ENCODE measurements at places on chromosomes 6 and 20. TPM values are rescaled to one million over a fixed set of nuclear protein-coding genes. Genes with fewer than 3 reads are reported as not detected.

DNA sequence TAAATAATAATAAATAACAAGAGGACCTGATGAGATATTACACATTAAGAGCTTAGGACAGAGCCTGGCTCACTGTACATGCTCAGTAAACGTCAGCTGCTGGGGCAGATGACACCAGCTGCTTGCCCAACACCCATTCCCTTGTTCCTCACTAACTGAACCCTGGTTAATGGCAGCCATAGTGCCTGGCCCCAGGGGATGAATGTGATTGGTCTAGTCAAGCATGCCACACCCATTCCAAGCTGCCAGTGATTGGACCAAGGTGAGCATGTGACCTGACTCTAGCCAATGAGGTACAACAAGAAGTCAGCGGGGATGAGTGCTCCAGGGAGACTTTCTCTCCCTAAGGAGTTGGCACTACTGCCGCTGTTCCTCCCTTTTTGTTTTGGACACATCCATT, 85.1 kb upstream of the PTPN1 start:
- DNase-seq, result no peak

- DNase-seq, result no peak
These were observed 100.6 kb upstream of the MLIP start for GRCh38 chr6:54010340-54011276.

DNA sequence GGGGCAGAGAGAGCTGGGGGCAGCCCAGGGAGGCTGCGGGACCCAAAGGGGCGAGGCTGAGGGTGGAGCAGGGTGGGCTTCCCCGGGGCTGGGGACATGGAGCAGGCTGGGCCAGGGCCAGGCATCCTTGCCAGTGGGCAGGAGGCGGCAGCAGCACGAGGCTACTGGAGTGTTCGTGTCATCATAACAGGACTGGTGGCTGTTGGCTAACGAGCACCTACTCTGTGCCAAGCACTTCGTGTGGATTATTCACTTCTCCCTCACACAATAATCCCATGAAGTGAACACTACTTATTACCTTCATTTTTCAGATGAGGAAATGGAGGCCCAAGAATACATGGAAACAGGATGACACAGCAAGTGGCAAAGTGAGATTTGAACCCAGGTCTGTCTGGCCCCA, 41.7 kb downstream of the GRM4 start:
- no peak for DNase-seq

The BMP7 gene
- polyA plus RNA-seq, result 3.9 TPM

GRCh38 chr6:158958504-158959386, 41.3 kb downstream of the RSPH3 start:
- DNase-seq, result no peak

The GNL1 gene
- 20.3 TPM for polyA plus RNA-seq

DNA sequence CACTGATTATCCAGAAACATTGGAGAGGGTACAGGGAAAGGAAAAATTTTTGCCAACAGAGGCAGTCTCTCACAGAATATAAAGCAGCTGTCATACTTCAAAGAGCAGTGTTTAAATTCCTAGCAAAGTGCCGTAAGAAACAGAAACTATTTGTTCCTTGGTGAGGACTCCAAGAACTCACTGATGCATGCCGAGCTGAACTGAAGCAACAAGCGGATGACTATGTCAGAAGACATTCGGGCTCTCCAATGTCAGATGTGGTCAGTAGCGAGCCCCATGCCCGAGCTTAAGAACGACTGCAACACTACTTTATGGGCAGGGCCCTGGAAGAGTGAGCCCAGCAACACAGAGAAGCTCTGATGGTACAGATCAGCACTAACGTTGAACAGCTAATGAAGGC, 54.7 kb downstream of the OR2B6 start:
- DNase-seq, result no peak

The BMP6 gene
- 3.4 TPM for polyA plus RNA-seq

The SYCP2 gene
- polyA plus RNA-seq, result 7.5 TPM

The ABCF1 gene
- polyA plus RNA-seq, result 32.6 TPM

DNA sequence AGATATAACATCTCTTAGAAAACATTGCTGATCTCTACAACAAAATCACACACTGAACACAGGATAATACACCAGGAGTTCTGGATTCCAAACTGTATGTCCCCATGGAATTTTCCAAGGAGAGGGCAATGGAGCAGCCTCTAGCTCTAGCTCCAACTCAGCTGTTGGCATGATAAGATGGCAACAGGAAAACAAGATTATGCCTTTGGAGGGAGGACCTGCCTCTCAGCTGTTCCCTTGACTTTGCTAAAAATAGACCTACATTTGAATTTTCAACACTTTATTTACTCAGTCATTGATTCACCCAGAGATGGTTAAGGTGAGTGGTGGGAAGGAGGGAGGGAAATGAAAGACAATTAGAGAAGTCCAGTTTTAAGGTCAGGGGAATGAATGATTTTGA, 246.7 kb downstream of the ALDH8A1 start:
- DNase-seq, result no peak

DNA sequence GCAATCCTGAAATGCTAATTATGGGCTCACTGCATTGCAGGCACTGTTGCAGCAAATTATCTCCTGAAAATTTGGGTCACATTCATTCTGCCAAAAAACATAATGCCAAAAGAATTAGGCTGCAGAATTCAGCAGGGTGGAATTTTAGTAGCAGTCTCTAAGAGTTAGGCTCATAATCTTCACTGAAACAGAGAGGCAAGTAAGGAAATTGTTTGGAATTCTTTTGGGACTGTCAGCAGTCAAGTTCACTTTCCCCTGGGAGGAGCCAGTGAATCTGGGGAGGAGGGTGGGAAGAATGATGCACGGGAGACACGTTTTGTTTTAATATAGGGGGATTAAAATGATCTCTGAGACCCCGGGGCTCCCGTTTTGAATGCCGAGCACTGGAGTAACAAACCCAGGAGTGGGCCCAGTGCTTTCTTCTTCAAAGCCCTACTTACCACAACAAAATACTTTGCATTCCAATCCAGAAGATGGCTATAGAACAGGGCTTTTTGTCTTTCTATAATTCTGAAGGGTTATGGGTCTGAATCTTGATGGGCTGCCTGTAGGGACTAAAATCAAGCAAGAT, 44.7 kb downstream of the SOBP start:
- no peak for DNase-seq

- DNase-seq, result peak; percentile 86
These were observed 590 bp downstream of the HIVEP2 start for GRCh38 chr6:142944124-142945048.

- no peak for DNase-seq
These were observed 526.1 kb upstream of the MARCKS start for GRCh38 chr6:113331021-113331420.

GRCh38 chr6:162082520-162082919, 645.0 kb downstream of the PRKN start:
- no peak for DNase-seq

DNA sequence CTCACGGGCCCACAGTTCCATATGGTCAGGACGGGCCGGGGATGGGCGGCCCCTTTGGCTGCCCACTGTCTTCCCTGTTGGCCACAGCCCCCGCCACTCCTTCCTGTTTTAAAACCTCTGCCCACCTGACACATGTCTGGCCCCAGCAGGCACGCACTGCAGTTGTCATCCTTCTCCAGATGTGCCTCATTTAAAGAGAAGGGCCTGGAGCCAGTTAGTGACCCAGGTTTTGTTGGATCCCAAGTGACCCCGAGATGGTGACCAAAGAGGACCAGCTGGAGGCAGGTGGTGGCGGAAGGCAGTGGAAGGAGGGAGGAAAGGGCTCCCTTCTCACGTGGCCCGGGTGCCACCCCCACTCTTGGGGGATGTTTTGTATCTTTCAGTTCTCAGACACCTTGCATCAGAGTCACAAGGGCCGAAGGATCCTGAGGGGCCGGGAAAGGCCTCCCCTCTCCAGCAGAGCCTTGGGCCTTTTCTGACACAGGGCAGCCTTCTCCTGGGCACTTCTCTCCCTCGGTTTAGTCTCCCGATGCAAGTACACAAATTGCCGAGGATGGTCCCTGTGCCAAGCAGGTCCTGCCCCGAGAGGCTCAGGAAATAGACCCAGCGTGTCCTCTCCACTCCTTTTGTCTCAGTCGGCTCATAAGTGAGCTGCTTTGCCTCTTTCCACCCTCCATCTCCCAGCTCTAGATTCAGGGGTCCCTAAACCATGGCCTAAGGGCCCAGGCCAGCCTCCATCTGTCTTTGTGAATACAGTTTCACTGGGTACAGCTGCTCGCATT, 117.6 kb downstream of the SULF2 start:
- no peak for DNase-seq

GRCh38 chr6:166275714-166276166, 32.5 kb downstream of the PRR18 start:
- DNase-seq, result peak; percentile 75

The TREML2 gene
- polyA plus RNA-seq, result not detected

DNA sequence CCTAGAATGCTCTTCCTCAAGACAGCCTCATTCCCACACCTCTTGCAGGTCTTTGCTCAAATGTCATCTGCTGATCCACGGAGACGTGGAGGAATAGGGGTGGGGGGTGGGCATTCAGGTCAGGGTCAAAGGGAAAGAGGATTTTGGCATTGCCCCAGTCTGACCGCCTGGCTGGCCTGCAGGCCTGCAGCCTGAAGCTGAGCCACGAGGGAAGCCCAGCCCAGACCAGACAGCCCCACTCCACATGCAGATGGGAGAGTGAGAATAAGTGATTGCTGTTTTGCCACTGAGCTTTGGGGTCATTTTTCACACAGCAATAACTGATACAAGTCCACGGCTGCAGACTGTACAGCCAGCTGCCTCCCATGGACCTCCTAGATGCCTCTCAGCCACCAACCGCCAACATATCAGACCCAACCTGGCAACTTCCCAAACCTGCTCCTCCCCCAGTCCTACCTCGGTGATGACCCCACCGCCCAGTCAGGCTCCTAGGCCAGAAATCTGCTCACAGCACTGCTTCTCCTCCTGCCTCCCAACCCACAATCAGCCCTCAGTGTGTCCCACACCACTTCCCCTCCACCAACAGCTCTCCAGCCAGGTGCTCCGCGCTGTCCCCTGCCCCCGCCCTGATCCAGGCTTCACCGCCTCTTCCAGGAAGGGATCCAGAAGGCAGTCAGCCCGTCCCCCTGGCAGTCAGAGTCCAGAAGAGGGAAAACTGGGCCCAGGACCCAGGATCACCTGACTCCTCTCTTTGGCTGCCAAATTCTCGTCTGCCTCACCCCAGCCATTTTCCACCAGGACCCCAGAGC, 14.0 kb downstream of the KIAA1755 start:
- peak; percentile 34 for DNase-seq

DNA sequence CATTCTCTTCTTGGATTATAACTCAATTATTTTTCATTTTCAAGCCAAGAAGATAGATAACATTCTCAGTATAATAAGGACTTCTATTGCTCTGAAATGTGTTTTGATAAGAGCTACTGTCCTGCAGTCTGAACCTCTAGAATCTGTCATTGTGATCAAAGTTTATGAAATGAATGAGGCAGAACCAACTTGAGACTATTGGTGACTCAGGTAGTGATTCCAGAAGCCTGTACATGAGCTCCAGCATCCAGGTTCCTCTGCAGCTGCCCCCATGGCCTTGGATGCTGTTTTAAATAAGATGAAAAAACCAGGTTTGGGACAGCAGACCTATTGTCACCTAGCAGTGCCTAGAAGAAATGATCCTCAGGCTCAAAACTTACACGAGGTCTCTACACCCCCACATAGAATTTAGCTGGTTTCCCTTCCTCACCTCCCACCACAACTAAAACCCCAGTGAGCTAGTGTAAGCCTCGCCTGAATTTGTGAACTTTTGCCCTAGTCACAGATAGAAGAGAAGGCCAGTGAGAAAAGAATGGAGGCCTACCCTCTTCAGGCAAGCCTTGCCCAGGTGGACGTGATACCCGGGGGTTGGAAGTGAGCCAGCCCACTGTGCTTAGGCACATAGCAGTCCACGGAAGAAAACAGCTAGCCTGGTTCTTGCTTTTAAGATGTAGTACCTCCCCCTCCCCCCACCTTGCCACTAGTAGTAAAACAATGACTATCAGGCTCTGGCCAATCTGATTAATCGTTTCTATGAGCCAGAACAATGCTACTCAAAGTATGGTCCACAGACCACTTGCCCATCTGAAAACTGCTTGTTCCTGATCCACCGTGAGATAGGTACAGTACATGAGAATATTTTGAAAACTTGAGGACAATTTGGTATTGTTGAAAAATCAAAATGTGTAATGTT, 73.0 kb upstream of the SYNJ2 start:
- no peak for DNase-seq

The APCDD1L gene
- not detected for polyA plus RNA-seq

The TNXB gene
- polyA plus RNA-seq, result 96.7 TPM

The PRL gene
- polyA plus RNA-seq, result not detected

DNA sequence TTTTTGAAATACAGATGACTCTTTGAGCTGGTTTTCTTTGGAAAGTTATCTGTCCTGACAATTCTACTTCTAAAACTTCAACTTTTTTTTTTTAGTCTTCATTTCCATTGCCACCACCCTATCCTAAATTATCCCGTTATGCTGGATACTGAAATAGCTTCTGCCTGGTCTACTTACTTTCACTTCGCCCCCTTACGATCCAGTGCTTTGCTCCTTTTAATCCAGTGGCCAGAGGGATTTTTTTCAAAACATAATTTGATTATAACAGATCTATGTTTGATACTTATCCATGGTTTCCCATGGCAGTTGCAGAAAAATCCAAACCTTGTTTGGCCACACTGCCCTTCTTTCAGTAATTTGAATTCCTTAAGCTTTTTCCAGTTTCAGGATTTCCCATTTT, 27.4 kb downstream of the ASXL1 start:
- DNase-seq, result no peak

- no peak for DNase-seq
These were observed 20.4 kb downstream of the ZNF337 start for GRCh38 chr20:25676164-25676809.

DNA sequence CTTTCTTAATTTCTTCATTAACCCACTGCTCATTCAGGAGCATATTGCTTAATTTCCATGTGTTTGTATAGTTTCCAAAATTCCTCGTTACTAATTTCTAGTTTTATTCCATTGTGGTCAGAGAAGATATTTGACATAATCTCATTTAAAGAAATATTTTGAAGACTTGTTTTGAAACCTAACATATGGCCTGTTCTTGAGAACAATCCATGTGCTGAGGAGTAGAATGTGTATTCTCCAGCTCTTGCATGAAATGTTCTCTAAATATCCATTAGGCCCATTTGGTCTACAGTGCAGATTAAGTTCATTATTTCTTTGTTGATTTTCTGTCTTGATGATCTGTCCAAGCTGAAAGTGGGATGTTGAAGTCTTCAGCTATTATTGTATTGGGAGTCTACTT, 251.7 kb downstream of the ALDH8A1 start:
- DNase-seq, result no peak

DNA sequence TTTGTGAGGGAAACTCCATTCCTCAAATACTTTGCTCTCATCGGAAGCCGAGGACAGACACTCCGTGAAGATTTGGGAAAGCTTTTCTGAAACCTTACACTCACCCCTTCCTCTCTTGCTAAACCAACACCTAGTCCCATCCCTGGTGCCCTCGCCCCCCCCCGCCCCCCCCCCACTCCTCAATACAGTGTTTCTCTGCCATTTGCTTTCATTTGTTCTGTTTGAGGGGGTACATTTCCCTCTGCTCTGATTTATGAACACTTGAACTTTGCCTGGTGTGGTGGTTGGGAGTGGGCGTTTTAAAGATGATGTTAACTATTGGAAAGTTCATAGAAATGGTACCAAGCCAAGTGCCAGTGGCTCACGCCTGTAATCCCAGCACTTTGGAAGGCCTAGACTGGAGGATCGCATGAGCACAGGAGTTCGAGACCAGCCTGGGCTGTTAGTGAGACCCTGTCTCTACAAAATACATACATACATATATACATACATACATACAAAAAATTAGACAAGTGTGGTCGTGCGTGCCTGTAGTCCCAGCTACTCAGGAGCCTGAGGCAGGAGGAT, 1.1 kb downstream of the RAB32 start:
- no peak for DNase-seq

The HEY2 gene
- polyA plus RNA-seq, result 14.1 TPM

The UNC93A gene
- not detected for polyA plus RNA-seq

The CTAGE9 gene
- not detected for polyA plus RNA-seq

The OR2B6 gene
- not detected for polyA plus RNA-seq

GRCh38 chr6:4506223-4506622, 270.0 kb upstream of the CDYL start:
- no peak for DNase-seq
